ENCODE measurements at places on chromosomes 3 and 15. TPM values are rescaled to one million over a fixed set of nuclear protein-coding genes. Genes with fewer than 3 reads are reported as not detected.

Gene BTBD1
- 81.5 TPM for total RNA-seq

Gene LRRC31
- not detected for total RNA-seq

Gene GNB4
- total RNA-seq, result 51.2 TPM

Gene TMCO5A
- total RNA-seq, result not detected

Gene ADGRG7
- not detected for total RNA-seq

Gene SOX2
- not detected for total RNA-seq

Gene SI
- not detected for total RNA-seq

Gene CLEC3B
- 7.2 TPM for total RNA-seq

Gene KLHL6
- total RNA-seq, result not detected

Gene STRA6
- total RNA-seq, result 11.2 TPM

Gene CCR4
- total RNA-seq, result not detected

Gene TPRG1
- not detected for total RNA-seq

Gene CAMKV
- not detected for total RNA-seq

Gene SRP14
- 250 TPM for total RNA-seq

Gene LRRC3B
- not detected for total RNA-seq

Gene PIGZ
- total RNA-seq, result 2.1 TPM

Gene SH2D7
- total RNA-seq, result not detected

Gene ITGA11
- total RNA-seq, result 0.86 TPM

Gene GHSR
- total RNA-seq, result not detected

Gene FGD5
- not detected for total RNA-seq

Gene CYP1A2
- total RNA-seq, result not detected

Gene CISH
- 0.35 TPM for total RNA-seq

Gene ADCY5
- total RNA-seq, result not detected

Gene CFAP20DC
- total RNA-seq, result 6.9 TPM

Gene TXNRD3
- 10.4 TPM for total RNA-seq

Gene CFAP100
- not detected for total RNA-seq

Gene TJP1
- 78.3 TPM for total RNA-seq

Gene CLDN11
- 153 TPM for total RNA-seq

Gene GOLGA6C
- total RNA-seq, result not detected

Gene RASGRP1
- 1.2 TPM for total RNA-seq

Gene AMOTL2
- 105 TPM for total RNA-seq

Gene FAN1
- 13.0 TPM for total RNA-seq

Gene TMEM212
- total RNA-seq, result not detected

Gene CORO2B
- 32.6 TPM for total RNA-seq

Gene IQCF5
- total RNA-seq, result not detected

Gene SMCO1
- not detected for total RNA-seq

Data from myometrial cell (primary cell).